Stimulated activated CD8-positive, alpha-beta memory T cell treated with anti-CD3 and anti-CD28 coated beads, Interleukin-7, amount 100 ng/mL, for 4 hours (primary cell): ENCODE measurements at places on chromosomes 3 and 15.

GRCh38 chr3:35320646-35321407 lies 318.5 kb upstream of the ARPP21 start:
- no peak for DNase-seq

- no peak for DNase-seq
These were observed 175.1 kb downstream of the NFKBIZ start for GRCh38 chr3:102024270-102024904.

- no peak for DNase-seq
These were observed 10.4 kb upstream of the CCDC14 start for GRCh38 chr3:123971406-123971805.

GRCh38 chr3:127542441-127542952 lies 48.0 kb downstream of the TPRA1 start:
- DNase-seq = no peak

DNA sequence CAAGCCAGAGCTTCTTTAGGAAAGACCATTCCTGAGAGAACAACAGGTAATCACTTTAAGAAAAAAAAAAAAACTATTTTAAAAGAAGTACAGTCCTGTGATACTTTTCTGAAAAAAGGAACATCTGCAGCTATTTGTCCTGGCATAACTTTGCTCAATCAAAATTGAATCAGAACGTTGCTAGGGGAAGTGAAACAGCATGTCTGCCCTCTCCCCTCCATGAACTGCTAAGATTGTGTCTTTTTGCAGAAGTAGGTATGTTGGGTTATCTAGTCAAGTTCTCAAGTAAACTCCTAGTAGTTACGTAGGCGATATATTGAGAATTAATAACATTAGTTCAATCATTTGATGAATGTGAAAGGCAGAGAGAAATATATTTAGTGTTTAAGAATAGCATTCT lies 1013.3 kb downstream of the TUSC7 start:
- no peak for DNase-seq

GRCh38 chr3:61562721-61563312 lies 1.4 kb downstream of the PTPRG start:
- DNase-seq = no peak

GRCh38 chr3:182052757-182053156 lies 341.0 kb downstream of the SOX2 start:
- DNase-seq = no peak

- DNase-seq = no peak
These were observed 1.0 kb downstream of the SEMA3B start for GRCh38 chr3:50269977-50270413.

DNA sequence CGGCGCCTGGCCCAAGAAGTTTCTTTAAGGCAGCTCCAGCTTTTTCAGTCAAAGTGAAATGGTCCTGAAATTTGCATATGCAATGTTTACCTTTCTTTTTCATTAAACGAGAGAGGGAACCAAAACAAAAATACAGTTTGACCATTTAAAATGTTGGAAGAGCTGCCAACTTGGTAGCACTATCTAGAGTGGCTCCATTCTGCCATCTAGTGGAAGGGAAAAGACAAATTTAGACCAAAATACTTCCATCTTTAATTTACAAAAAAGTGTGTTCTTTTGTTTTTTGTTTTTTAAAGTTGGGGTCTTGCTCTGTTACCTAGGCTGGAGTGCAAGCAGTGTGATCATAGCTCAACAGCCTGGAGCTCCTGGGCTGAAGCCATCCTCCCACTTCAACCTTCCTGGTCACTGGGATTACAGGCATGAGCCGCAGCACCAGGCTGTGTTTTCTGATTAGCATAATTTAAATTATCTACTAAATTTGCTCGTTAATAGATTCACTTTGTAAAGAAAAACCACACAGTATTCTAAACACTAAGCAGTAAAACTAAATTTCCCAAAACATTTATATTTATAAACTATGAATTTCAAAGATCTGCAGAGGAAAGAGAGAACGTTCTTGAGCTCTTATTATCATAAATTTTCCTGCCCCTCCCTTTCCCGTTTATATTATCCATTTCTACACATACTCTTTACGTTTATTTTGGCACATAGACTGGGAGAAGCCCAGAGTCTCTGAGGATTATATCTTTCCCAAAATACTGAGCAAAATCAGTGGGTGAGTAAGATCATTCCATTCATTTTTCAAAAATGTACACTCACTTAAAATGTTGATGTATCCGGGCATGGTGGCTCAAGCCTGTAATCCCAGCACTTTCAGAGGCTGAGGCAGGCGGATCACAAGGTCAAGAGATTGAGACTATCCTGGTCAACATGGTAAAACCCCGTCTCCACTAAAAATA lies 15.4 kb upstream of the RFC4 start:
- DNase-seq = no peak

DNA sequence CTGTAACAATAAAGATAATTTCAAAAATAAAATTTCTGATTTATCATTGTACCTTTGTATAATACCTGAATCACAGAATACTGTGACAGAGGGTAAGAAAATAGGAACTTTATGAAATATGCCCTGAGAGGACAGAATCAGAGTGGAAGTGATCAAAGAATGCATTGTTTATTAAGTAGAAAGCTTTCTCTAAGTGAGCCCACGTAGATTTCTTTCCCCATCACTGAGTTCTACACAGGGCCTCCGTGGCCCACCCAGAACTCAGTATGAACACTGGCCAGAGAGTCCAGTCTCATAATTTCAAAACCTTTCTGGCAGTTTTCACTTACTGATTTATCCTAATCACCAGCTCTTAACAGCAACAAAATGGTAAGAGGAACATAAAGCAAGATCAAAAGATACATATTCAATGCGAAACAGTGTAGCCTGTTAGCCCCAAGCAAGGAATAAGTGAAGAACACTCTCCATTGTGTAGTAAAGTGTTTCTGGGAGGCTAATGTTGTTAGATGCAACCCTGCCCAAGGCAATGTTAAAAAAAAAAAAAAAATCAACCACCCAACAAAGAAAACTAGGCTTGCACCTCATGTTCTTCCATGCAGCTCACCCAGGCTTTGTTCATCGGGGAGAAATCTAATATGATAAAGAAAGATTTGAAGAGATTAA lies 341.3 kb downstream of the LSAMP start:
- DNase-seq = no peak

GRCh38 chr3:136755192-136755591 lies 3.0 kb upstream of the STAG1 start:
- no peak for DNase-seq

DNA sequence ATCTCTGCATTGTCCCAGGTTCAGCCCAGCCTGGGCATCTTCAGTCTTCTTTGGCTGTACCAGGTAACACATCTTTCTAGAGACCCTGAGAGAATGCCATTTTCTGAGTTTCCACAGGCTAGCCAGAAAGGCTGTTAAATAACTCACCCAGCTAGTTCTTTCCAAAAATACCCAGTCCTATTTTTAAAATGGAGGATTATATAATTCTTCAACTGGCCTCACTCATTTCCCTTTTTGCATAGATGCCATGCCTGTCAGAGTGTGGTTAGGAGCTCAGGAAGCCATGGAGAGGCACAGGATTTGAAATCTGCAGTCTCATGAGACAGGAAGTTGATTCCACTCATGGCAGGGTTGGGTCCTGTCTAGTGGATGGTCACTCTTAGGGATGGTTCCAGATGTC lies 39.8 kb downstream of the CEMIP start:
- DNase-seq = no peak

DNA sequence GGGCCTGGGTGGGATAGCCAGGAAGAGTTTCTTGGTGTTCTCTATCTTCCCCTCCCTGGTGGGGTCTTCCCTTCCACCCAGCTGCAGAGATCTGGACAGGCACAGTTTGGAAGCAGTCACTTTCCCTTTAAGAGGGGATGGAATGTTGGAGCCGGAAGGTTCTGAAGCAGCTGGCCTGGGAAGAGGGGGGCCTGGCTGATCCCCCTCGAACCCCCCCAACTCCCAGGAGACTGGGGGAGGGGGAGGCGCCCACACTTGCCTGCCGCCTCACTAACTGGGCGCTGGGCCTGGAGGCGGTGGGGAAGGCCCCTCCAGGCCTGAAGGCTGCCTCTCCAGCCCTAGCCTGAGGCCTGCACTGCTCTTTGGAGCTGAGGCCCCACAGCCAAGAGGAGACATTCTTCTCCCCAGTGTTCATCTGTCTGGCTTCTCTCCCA lies 1.4 kb downstream of the DVL3 start:
- DNase-seq = no peak

DNA sequence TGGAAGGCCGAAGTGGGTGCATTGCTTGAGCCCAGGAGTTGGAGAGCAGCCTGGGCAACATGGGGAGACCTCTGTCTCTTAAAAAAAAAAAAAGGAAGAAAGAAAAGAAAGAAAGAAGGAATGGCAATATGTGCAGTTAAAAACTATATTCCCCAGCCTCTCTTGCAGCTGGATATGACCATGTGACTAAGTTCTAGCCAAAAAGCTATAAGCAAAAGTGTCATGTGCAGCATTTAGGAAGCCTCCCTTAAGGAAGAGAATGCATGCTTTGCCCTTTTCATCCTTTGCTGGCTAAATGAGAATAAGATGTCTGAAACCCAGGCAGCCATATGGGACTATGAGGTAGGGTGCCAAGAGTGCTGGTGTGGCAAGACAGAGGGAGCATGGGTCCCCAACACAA lies 21.8 kb downstream of the CYP19A1 start:
- no peak for DNase-seq

DNA sequence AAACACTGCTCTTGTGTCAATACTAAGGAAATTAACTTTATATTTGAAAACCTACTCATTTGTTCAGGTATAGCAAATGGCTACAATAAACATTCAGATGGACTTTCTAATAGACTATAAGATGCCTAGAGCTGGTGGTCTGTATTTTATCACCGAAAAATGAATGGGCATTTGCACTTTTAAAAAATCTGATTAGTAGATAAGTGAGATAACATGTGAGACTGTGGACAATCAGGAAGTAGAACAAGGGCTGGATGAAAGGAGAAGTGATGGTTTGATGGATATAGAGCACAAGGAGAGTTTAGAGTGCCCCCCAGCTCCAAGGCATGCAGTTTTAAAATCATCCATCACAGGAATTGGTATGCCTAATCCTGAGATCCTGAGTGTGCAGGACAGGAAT lies 308.4 kb upstream of the RARB start:
- no peak for DNase-seq

GRCh38 chr15:86553108-86553507 lies 473.4 kb downstream of the AGBL1 start:
- DNase-seq = no peak

- DNase-seq = no peak
These were observed 9.3 kb downstream of the CACNA2D2 start for GRCh38 chr3:50494126-50494525.

GRCh38 chr3:157297328-157297915 lies 137.5 kb upstream of the CCNL1 start:
- DNase-seq = no peak

DNA sequence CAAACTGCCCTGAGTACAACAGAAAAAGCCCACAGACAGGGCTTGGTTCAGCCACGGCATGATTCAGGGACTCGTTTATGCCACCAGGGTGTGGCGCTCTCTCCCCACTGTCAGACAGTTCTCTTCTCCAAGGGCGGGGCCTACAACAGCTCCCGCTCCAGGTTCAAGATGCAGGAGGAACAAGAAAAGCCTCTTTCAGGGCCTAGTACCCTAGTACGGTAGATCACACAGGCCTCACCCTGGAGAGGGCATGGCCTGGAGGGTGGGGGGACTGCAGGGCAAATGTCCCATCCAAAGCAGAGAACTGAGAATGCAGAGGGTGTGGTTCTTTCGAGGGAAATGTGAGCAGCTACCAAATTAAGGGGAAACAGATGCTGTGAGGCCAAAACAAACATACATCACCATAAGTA lies 12.0 kb downstream of the MESD start:
- no peak for DNase-seq

- no peak for DNase-seq
These were observed 75.7 kb downstream of the KBTBD8 start for GRCh38 chr3:67073812-67074211.

- no peak for DNase-seq
These were observed 315.5 kb downstream of the TLE3 start for GRCh38 chr15:69782139-69782658.

DNA sequence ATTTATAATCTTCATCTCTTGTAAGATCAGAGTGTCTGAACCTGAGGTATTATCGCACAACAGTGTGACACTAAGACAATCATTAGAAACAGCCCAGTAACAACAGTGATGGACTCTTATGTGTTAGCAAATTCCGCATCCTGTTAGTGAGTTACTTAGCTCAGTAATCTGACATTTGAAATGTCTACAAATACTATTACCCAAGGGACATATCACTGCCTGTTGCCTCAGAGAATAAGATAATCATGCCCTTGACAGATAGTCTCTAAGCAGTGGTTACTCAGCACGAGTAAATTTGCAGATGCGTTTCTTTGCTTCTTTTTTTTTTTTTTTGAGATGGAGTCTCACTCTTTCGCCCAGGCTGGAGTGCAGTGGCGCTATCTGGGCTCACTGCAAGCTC lies 13.4 kb upstream of the RTP1 start:
- no peak for DNase-seq

DNA sequence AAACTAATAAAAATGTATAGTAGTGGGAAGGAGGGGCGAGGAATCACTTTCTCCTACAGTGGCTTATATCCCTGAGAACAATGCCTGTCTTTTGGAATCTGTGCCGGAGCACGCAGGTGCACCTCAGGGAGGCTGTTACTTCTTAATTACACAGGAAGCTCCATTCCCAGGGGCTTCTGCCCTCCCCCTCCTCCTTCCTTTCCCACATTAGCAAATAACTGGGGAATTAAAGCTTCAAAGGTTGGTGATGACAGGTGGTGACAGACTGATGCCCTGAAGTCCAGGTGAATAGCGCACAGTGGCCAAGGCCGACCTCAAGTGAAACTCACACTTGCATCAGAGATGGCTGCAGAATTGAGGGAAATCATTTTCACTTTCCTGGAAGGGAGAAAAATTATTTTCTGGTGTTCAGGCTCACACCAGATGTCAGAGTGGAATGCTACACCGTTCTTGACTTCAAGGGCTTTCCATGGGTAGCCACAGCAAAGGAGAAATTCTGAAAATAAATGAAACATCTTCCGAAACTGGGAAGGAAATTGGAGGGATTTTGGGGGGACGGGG lies 3.7 kb downstream of the GRAMD2A start:
- no peak for DNase-seq

DNA sequence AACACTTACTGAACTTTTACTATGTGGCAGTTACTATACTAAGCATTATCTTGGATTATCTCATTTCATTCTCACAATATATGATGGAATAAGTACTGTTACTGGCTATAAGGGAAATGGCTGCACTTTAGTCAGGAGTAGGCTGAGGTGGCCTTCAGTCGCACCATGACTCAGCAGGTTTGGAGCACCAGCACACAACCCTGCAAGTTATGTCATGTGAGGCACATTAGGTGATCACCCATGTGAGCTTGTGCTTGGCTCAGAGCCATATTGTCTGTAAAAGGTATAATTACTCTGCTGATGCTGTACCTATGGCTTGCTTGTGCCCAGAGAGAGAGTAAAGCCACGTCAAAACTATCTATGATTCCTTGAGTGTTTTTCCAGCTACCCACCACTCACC lies 54.1 kb upstream of the TIPARP start:
- DNase-seq = no peak

DNA sequence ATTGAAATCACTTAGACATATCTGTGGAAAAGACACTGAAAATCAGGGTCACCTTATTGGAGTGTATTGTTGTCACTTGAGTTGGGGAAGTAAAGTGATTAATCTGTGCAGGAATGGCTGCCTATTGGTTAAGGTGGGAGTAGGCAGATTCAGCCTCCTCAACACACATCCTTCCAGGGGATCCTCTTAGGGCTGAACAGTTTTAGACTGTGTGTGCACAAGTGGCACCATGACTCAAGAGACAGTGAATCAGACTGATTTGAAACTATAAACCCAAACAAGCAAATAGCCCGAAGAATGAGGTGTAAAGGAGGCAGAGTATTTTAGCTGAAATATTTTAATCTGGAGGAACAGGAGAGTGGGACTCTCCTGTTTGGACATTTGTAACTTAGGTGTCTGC lies 4.9 kb downstream of the ABHD17C start:
- no peak for DNase-seq

- no peak for DNase-seq
These were observed 561 bp downstream of the SIDT1 start for GRCh38 chr3:113532698-113533533.
